GM23338 (cell line): ENCODE measurements at places on chromosomes 12 and 14. TPM values are rescaled to one million over a fixed set of nuclear protein-coding genes. Genes with fewer than 3 reads are reported as not detected.

TMTC2 gene
- 0.57 and 0.83 TPM in 2 replicates for polyA plus RNA-seq

FOXA1 gene
- polyA plus RNA-seq, result 0.12 TPM in 1 of 2 replicates, not detected in the other

RNU6-7 gene
- polyA plus RNA-seq, result 39.1 TPM in 1 of 2 replicates, not detected in the other

- no peak overlapping the region for H3K27ac ChIP-seq
- H3K4me1 ChIP-seq, result peaks cover 9% of the 10 kb centered on the region; the same call in 1 of the 2 replicates
- H3K27me3 ChIP-seq, result peaks cover 6% of the 10 kb centered on the region
- peak; percentile 30 for DNase-seq
- no peaks in the 10 kb centered on the region for H3K36me3 ChIP-seq
These were observed 5.1 kb upstream of the LTBP2 start for GRCh38 chr14:74616996-74617700.

GRCh38 chr14:69685218-69685616, 73.8 kb downstream of the SUSD6 start:
- H3K36me3 ChIP-seq, result no peaks in the 10 kb centered on the region
- H3K4me1 ChIP-seq, result no peaks in the 10 kb centered on the region
- DNase-seq, result no peak
- H3K4me3 ChIP-seq, result no peak overlapping the region
- H3K27ac ChIP-seq, result no peak overlapping the region

GRCh38 chr12:28975564-28976340, 173.3 kb upstream of the FAR2 start:
- H3K27ac ChIP-seq, result no peak overlapping the region
- no peak for DNase-seq
- no peaks in the 10 kb centered on the region for H3K4me1 ChIP-seq
- no peaks in the 10 kb centered on the region for H3K27me3 ChIP-seq
- H3K4me3 ChIP-seq, result no peak overlapping the region

DNA sequence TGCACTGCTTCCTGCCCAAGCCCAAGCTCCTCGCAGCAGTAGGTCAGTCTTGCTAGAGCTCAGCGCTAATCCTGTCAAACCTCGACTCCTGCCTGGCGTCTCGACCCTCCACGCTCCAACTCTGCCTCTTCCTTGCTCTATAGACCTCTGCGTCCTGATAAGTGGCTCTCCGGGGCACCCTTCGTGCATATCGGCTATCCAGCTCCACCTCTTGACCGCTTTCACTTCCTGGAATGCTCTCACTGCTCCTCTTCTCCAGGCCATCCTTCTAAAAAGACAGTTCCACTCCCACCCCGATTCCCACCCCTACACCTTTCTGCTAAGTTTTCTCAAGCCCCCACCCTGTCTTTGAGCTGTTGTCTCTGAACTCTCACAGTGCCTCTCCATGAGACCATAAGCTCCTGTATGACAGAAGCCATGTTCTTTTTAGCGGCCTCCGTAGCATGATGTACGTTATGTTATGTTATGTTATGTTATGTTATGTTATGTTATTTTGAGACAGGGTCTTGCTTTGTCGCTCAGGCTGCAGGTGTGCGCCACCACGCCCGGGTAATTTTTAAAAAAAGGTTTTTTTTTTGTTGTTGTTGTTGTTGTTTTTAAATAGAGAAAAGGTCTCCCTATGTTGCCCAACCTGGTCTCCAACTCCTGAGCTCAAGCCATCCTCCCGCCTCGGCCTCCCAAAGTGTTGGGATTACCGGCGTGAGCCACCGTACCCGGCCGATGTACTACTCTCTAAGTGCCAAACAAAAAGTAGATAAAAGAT, 601 bp downstream of the COX14 start:
- no peaks in the 10 kb centered on the region for H3K27me3 ChIP-seq
- peak overlapping the region; percentile 69 for H3K27ac ChIP-seq
- peak overlapping the region; percentile 69 for H3K4me3 ChIP-seq
- no peaks in the 10 kb centered on the region for H3K36me3 ChIP-seq
- DNase-seq, result no peak

DNA sequence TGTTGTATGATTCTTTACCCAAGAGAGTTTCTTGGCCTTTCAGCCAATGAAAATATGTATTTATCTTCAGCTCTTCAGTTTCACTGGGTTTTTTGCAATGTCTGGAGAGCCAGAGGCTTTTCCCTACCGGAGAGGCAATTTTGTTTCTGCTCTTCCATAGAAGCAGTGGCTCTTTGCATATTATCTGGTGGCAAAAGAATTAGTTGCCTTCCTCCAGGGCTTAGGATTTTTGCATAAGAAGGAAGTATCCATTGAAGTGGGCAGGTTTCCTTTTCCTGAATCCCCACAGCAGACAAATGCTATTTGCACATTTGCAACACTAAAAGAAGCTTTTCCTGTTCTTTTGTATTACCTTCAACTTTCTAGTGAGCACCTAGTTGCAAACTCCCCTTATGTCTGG, 75.2 kb downstream of the NTS start:
- H3K27me3 ChIP-seq, result no peaks in the 10 kb centered on the region
- peak overlapping the region; percentile 98 for H3K27ac ChIP-seq
- peak overlapping the region; percentile 10; the same call in 1 of the 2 replicates for H3K4me3 ChIP-seq
- DNase-seq, result peak; percentile 83
- H3K36me3 ChIP-seq, result no peaks in the 10 kb centered on the region

DNA sequence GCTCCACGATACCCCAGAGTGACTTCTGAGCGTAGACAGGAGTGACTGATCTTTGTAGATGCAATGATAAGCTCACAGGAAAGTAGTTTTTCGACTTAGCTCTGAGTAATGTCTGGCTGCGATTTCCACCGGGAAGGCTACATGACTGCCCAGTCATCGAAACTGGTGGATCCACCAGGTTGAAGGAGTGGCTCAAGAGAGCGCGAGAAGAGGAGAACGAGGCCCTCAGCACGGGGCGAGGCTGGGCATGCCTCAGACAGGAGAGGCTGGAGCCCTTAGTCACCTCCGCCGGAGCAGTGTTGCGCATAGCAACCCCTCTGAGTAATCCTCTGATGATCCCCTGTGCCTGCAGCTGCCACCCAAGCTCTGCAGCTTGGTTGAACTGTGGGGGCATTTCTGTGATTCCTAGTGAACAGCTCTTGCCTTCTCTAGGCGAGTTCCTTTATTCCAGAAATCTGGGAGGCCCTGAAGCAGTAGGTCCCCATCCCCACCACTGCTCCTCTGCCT, 25.6 kb downstream of the ELK3 start:
- DNase-seq, result no peak
- H3K36me3 ChIP-seq, result no peaks in the 10 kb centered on the region
- no peaks in the 10 kb centered on the region for H3K27me3 ChIP-seq
- H3K4me3 ChIP-seq, result no peak overlapping the region
- no peaks in the 10 kb centered on the region; the same call in 1 of the 2 replicates for H3K4me1 ChIP-seq
- H3K27ac ChIP-seq, result no peak overlapping the region

GRCh38 chr12:118498171-118498570, 121.8 kb downstream of the SUDS3 start:
- no peak for DNase-seq
- H3K27ac ChIP-seq, result no peak overlapping the region
- H3K27me3 ChIP-seq, result no peaks in the 10 kb centered on the region
- no peaks in the 10 kb centered on the region; the same call in 1 of the 2 replicates for H3K4me1 ChIP-seq
- H3K4me3 ChIP-seq, result no peak overlapping the region
- H3K36me3 ChIP-seq, result no peaks in the 10 kb centered on the region

DNA sequence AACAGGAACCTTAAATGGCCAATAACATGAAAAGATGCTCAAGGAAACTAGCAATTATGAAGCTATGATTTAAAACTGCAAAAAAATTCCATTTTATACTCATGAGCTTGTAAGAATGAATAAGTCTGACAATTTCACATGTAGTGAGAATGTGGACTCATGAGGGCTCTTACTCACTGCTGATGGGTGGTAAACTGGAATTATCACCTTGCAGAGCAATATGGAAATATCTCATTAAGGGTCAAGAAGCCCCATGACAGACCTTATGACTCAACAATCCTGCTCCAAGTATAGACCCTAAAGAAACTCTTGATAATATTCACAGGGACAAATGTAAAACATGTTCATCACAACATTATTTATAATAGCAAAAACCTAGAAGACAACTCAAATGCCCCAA, 23.5 kb upstream of the SMAGP start:
- H3K4me1 ChIP-seq, result no peaks in the 10 kb centered on the region
- no peaks in the 10 kb centered on the region for H3K27me3 ChIP-seq
- no peak for DNase-seq

GRCh38 chr14:94121485-94121884, 7.9 kb downstream of the IFI27L2 start:
- DNase-seq, result no peak
- no peaks in the 10 kb centered on the region for H3K27me3 ChIP-seq
- no peak overlapping the region for H3K4me3 ChIP-seq
- no peaks in the 10 kb centered on the region for H3K4me1 ChIP-seq
- no peak overlapping the region for H3K27ac ChIP-seq
